ENCODE measurements at places on chromosomes 5 and 9.

GRCh38 chr5:169772688-169773087 is 135.6 kb downstream of the DOCK2 start:
- DNase-seq, result no peak

- DNase-seq, result no peak
Observed at GRCh38 chr9:15377625-15378540, 44.8 kb upstream of the SNAPC3 start.

- no peak for DNase-seq
Observed at GRCh38 chr5:163755505-163755904, 250.1 kb downstream of the MAT2B start.

- DNase-seq, result peak; percentile 27
Observed at GRCh38 chr5:43020399-43020746, 19.7 kb downstream of the ANXA2R start.

DNA sequence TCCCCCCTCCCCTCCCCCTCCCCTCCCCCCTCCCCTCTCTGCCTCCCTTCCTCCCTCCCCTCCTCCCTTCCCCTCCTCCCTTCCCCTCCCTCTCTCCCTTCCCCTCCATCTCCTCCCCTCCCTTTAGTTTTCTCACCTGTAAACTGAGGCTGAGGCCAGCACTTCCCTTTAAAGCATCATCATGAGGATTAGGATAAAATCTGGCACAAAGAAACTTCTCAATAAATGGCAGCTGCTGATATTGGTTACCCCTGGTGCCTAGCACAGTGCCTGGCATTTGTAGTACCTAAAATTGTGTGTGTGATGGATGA is 41.9 kb downstream of the RAI14 start:
- DNase-seq, result no peak

DNA sequence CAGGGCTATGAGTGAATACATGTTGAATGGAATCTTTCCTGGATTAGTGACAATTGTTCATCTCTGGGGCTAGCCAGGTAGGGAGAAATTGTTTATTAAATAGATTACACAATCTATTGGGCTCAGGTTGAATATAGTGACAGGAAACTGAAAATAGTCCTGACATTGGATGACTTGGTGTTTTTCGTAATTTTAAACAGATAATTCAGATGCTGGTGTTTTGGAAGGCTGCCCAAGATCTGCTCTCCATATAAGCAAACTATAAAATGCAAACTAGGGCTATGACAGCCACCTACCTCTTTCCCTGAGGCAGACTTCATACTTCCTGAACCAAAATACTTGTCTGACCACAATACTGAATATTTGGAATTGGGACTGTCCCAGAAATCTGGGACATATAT is 99.1 kb downstream of the ENC1 start:
- DNase-seq, result no peak

All from stimulated activated CD4-positive, alpha-beta T cell treated with anti-CD3 and anti-CD28 coated beads, Interleukin-4, amount 100 ng/mL, for 24 hours (primary cell).